ENCODE measurements at places on chromosomes 2 and 18.

- no peak for DNase-seq
Measured at GRCh38 chr2:42309366-42309765, 51.7 kb downstream of the COX7A2L start.

DNA sequence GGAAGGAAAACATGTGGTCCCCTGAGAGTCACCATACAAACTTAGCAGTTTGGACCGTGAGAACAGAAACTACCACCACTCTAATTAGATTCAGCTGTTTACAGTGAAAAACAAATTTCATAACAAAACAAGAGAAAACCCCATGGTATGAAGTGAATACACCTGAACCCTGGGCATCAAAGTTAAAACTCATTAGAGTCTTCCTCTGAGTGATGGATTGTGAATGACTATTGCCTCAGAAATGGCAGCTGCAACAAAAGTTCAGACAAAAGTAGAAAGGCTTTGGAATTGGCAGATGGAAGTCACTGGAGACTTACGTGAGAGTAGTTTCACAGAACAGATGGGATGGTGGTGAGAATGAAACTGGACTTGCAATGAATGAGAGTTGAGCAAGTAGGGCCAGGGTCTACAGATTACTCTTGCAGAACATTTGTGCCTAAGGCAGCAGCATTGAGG, 98.0 kb downstream of the AAK1 start:
- no peak for DNase-seq

GRCh38 chr18:75545189-75545588, 117.7 kb upstream of the SMIM21 start:
- no peak for DNase-seq

DNA sequence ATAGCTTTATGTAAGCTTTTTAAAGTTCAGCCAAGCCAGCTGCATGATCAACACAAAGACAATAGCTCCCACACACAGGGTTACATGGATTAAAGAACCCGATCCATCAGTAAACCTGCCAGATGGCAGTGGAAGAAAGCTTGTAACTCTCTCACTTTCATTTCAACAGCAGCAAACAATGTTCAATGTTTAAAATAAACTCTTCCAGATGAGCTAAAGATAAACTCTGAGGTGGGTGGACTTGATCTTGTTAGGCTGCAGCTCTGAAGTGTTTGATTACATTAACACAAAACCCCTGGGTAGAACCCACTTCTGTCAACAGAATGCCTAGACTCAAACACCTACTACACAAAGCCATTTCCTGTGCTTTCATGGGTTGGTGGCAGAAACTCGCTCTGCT, 13.9 kb downstream of the RDH14 start:
- no peak for DNase-seq

DNA sequence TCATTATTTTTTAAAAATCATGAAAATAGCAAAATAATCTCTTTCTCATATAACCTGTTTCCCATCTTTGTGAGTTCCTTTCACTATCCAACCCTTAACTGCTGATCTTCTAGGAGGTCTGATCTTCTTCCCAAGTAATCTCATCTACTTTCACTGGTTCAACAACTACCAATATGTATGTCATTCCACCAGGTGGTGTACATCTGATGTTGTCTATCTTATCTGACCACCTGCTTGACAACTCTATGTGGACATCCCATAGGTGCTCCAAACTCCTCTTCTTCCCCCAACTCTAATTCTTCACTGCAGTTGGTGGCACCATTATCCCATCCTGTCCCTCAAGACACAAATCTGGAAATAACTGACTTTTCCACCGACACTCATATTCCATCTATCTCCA, 62.5 kb downstream of the FAM228A start:
- DNase-seq = no peak

DNA sequence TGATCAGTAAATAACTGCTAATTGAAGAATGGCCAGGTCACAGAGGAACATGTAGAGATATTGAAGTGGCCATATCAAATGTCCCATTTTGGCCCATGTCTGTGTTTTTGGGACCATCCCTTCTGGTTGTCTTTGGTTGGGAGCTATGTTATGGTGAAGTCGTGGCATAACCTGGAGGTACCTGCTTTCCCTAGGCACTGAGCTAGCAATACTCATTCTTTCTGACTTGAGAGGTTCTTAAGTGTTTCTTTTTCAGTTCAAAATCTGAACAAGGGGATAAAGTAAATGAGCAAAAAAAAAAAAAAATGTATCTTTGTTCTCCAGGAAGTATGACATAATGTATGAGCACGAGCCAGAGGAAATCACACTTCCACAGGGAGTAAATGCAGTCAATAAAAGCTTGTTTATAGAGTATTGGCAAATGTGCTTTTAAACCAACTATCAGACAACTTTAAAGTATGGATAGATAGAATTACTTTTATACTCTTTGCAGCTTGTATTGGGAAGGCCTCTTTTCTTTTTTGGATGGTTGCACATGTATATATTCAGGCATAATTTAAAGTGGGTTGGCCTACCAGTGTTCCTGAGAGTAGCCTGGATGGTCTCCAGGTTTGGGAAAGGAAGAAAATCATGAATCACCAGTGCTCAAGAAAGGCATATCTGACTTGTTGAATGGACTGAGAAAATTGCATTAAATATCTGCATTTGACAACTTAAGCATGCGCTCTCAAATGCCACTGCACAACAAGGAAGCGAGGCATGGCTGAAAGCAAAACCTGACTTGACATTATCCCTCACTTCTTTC, 125.0 kb downstream of the SPHKAP start:
- DNase-seq = no peak

DNA sequence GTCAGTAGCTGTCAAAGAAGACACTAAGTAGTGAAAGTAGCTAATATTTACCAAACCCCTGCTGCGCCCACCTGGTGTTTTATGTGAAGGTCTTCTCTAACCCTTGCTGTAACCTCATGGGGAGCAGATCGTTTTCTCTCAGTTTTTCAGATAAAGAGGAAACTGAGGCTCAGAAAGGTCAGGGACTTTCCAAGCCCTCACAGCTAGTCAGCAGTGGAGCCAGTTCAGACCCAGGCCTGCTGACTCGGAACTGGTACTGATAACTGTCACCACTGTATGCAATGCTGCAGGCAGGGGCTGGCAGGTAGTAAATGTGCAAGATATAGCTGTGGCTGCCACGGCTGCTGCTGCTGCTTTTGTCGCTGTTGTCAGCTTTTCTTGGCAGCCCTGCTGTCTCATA, 69.1 kb downstream of the LRRFIP1 start:
- peak; percentile 70 for DNase-seq

GRCh38 chr2:165448406-165448805, 21.1 kb upstream of the CSRNP3 start:
- DNase-seq = no peak

DNA sequence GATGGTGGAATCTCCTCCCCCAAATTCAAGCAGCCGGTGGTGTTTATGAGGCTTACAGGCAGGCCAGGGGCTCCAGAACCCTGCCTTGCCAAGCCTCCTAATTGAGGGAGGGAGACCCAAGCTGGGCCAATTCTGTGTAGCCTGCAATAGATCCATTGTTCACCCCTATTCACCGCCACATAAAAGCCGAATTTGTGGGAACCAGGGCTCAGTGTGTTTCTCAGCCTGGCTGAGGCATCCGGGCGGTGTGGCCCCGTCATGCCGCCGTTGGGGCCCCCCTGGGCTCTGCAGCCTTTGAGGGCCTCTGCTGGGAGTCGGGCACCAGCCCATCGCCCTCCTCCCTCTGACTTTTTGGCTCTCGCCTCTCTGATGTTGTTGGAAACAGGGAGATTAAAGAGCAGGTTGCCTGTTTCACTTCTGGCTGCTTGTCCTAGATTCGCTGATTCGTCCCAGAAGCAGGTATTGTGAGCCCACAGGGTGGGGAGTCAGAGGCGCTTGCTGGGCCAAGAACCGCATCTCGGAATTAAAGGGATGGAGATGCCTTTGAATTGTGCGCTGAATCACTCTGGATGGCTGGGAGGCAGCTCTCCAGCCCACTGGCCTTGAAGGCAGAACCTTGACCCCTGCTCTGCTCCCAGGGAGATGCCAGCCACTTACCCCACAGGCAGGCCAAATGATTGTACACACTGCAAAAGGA, 14.7 kb upstream of the OTOS start:
- DNase-seq = no peak

DNA sequence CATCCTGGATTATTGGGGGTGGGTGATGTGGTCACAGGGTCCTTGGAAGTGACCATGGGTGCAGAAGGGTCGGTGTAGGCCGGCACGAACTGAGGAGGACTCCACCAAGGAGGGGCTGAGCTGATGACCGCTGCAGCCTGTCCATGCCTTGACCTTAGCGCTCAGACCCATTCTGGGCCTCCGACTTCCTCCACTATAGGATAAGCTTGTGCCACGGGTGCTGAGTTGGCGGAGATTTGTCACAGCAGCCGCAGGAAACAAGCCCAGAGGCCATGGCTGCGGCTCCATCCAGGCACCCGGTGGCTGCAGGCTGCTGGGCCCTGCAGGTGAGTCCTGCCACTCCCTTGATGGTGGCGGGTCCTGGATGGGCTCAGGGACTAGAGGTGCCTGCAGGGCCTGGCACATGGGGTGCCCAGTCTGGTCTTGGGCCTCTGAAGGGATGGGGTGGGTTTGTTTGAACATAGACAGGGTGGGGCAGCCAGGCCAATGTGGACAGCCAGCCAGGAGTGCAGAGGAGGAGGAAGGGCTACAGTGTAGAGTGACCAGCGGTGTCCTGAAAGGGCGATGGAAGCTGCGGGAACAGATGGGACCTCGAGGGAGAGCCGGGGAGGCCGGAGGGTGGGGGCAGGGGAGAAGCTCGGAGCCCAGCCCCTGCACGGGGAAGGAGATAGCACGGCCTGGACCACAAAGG, 84.8 kb downstream of the SEPTIN10 start:
- peak; percentile 58 for DNase-seq

- no peak for DNase-seq
Measured at GRCh38 chr2:187982668-187983067, 309.0 kb upstream of the GULP1 start.

DNA sequence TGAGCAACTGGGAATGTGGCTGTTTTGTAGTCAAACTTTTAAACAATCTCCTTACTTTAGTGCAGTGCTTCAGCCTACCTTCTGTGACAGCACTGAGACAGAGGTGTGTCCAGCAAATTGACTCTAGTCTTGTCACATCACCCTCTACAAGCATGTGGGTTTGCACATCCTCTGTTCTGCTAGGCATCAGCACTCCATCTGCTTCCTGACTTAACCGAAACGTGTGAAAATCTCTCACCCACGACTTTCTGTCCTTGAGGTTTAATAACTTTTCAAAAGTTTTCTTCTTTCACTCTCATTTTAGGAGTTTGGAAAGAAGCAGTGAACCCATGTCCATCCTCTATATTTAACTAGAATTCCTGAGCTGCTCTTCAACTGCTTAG, 42.6 kb downstream of the TTR start:
- DNase-seq = no peak

GRCh38 chr18:78929516-78929915, 50.1 kb upstream of the SALL3 start:
- no peak for DNase-seq

GRCh38 chr18:70553936-70554260, 265.1 kb downstream of the SOCS6 start:
- no peak for DNase-seq

DNA sequence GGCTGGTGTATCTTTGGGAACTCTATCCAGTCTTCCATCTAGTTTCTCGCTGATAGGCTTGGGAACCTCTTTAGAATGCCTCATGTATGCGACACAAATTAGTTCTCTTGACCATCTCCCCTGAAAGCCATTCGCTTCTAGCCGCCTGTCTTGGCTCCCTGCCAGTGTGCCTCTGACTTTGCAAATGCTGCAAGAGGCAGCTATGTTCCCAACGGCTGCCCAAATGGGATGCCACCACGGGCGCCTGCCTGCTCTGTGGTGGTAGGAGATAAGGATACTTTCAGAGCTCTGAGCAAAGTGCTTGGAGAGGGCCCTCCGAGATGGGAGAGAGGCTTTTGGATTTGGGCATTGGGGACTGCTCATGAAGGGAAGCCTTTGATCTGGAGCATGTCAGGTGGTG, 77.7 kb upstream of the IGFBP5 start:
- peak; percentile 81 for DNase-seq

GRCh38 chr18:47997338-47997780, 66.9 kb upstream of the SMAD2 start:
- no peak for DNase-seq

- DNase-seq = no peak
Measured at GRCh38 chr2:63667132-63667700, 78.5 kb downstream of the MDH1 start.

DNA sequence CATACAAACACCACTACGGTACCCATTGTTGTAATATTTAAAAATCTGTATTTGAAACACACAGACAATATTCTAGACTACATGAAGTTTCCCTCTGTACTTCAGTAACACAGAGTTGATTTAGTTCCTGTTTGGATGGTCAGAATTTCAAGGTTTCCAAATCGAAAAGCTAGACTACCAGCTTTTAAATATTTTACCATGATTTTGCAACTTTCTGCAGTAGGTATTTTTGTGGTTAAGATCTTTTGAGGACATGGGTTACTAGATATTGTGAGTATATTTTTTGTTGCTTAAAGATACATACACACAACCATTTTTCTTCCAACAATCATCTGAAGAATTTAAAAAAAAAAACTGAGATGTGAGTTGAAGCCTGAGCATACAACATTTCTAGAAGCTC, 10.9 kb downstream of the SERPINB5 start:
- no peak for DNase-seq

DNA sequence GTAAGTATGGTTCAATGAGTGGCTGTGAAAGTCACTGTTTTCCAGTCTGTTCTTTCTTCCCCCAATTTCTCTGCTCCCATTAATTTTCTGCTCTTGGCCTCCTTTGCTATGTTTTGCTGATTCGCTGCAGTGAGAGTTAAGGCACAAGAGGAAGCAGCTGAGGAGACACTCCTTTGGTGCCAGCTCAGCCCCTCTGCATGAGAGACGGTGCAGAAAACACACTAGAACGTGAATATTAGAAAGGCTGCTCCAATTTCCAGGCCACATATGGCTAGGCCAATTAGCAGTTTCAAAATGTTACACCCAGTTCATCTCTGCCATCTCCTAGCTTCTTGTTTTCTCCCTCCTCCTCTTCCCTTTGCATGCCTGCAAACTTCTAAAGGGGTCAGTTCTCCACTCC, 38.9 kb downstream of the AKAIN1 start:
- DNase-seq = no peak

- DNase-seq = no peak
Measured at GRCh38 chr2:221833966-221834365, 261.9 kb upstream of the EPHA4 start.

DNA sequence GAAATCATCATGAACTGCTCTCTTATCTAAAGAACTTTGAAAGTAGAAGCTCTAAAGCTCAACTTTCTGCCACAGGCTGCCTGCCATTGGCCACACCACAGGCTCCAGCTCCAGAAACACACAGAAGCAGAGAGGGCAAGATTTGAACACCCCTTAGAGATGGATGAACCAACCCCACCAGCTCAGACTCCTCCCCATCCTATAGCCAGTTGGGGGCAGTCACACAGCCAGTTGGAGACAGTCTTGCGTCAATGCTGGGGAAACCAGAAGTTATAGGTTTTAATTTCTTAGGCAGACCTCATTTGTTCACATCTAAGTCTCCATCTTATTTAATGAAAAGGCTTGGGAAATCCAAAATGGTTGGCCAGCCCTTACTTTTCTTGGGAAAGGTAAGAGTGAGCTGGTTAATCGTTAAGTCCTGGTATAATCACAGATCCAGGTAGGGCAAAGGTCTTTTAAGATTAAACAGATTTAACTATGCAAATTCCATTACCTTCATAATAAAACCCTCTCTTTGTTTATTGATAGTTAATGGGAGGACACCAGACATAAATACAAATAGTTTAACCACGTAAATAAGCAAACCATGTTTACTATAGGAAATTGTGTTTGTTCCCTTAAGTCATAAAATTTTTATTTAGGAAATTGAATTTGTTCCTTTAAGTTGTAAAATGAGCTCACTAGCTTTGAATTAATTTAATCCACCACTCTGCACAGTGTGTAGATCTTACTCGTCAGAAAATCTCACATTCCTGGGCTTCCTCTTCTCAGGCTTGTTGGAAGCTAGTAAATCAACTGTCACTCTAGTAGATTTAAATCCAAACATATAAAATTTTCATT, 28.0 kb downstream of the MRO start:
- no peak for DNase-seq

Measured in coronary artery (tissue), 2 donors.